NCI-H510A (cell line): ENCODE measurements at places on chromosomes 5 and 9.
A peak's percentile ranks its signal among the peaks of the same experiment; 100 is the strongest.

DNA sequence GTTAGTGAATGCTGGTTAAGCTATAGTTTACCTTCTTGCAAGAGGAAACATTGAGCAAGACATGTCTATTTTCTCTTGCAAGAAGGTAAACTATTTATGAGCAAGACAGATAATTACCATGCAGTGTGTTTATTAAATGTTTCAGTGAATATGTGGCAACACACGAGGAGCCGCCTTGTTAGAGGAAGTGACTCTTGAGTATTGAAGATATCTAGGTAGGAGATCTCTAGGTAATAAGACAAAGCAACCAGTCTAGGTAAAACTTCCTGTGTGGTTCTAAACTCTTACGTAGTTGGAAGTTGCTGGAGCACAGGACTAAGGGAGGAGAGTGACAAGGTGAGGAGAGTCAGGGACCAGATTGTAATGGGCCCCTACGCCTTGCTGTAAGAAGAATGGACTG, 16.8 kb downstream of the SKP2 start:
- no peak for DNase-seq

DNA sequence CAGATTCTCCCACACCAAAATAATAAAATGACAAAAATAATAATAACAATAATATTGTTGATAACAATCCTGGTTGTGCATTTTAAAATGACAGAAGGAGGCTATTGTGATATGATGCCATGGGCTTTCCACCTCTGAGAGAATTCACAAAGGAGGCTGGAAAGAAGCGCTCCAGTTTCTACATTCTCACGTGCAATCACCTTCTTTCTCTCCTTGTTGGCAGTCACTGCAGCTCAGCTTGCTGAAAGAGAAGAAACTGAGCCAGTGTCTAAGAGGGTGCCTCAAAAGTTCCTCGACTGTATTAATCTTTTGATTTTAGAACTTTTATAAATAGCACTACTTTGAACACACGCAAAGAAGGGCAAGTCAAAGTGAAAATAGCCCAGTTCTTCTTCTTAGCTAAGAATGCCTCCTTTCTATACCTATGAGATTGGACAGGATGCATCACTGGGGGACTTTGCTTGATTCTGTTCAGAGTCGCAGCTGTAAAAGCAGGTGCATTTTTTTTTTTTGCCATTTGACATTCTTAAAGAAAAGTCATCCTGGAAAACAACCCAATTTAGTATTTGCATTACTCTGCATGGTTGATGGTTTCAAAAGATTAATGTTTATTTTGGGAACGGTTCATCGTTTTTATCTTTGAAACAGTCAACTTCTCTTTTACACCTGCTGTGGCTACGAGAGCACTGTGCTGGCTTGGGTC, 12.4 kb upstream of the SUB1 start:
- DNase-seq, result no peak

GRCh38 chr5:54249210-54250028, 61.0 kb downstream of the ARL15 start:
- DNase-seq, result no peak

- no peak for DNase-seq
Measured at GRCh38 chr5:142009886-142010285, 2.9 kb downstream of the GNPDA1 start.

DNA sequence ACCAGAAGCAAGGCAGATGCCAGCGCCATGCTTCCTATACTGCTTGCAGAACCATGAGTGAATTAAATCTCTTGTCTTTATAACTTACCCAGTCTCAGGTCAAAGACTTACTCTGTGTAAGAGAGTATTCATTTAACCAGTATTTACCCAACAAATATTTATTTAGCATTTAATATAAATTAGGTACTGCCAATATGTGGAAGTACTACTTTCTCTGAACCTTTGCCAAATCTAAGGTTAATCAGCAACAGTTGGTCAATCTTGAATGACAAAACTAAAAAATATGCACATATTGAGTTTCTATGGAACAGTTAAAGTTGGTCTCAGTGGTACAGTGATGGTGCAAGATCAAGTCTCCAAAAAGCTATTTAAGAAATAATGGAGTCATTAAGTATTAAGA, 155.9 kb upstream of the CCNG1 start:
- DNase-seq, result no peak

DNA sequence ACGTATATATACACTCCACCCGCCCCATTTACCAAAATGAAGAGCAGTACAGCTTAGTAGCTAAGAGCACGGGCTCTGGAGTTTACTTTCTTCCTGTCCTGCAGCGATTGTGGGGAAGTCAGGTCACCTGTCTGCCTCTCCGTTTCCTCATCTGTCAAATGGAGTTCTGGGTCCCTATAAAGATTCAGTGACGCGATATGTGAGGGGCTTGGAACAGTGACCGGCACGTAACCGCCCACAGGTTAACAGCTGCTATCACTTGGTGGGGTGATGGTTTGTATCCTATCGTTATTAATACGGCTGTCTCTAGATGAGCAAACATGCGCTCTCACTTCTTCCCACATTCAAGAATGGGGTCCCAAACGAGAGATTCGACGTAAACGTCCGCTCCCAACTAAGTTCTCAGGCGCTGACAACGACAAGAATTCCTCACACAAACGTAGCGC, 426 bp downstream of the FAM114A2 start:
- no peak for DNase-seq

DNA sequence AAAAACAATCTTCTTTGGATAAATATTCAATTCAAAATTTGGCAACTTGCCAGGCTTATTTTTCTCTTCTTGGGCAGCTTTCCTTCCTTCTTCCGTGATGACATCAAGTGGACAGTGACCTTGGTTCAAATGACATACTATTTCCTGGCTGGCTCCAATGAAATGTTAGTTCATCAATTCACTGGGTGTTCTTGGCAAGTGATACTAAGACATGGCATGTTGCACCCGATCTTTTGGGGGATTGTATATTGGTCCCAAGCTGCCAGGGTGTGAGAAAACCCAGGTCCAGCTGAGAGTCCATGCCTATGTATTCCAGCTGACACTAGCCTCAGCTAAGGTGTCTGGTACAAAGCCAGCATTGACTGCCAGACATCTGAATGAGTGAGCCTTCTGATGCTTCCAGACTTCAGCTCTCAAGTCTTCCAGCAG, 252.9 kb downstream of the MAT2B start:
- DNase-seq, result no peak

- DNase-seq, result no peak
Measured at GRCh38 chr9:72982146-72982799, 29.4 kb upstream of the ALDH1A1 start.

- no peak for DNase-seq
Measured at GRCh38 chr9:136373300-136374182, at the start of gene CARD9. CARD9 (minus strand) TSS chr9:136373669; CDS start chr9:136372078, 1,591 bp downstream.

GRCh38 chr9:99140685-99141314, 35.9 kb downstream of the TGFBR1 start:
- no peak for DNase-seq

GRCh38 chr5:179766726-179767455, 26.9 kb upstream of the LTC4S start:
- no peak for DNase-seq

DNA sequence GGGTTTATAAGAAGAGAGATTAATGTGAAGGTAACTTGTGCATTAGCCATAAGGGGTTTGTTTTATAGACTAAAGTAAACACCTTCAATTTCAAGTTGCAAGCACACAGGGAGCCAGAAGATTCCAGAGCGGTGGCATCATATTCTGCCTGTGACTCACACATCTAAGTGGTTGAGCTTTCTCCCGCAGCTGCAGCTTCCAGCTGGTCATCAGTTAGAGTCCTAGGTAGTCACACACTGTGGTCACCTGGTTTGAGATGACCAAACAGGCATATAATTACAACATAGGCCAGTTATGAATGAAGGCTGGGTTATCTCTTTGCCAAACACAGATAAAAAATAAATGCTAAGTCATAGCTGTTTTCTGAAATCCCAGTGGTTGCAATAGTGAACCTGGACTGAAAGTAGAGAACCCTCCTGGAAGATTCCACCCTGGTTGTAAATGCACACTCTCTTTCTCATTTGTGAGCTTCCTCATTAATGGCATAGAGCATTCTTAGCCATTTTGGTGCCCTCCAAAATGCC, 171.3 kb downstream of the GDNF start:
- DNase-seq, result peak; percentile 86

DNA sequence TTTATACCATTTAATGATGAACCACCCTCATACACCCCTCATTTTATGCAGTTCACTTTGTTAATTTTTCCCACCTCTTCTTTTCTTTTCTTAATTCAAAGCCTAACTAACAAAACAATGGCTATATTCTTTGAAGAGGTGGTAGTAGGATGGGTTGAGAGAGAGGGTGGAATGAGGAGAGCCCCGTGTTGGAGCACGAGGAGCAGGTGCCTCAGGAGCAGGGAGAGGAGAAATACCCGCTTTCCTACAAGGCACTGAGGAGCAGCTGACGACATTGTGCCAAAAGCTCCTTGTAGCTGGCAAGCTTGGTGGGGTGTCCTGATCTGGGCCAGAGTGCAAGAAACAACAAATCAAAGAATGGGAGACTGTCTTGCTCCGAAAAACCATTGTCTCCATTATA, 129.6 kb downstream of the HTR4 start:
- DNase-seq, result no peak

DNA sequence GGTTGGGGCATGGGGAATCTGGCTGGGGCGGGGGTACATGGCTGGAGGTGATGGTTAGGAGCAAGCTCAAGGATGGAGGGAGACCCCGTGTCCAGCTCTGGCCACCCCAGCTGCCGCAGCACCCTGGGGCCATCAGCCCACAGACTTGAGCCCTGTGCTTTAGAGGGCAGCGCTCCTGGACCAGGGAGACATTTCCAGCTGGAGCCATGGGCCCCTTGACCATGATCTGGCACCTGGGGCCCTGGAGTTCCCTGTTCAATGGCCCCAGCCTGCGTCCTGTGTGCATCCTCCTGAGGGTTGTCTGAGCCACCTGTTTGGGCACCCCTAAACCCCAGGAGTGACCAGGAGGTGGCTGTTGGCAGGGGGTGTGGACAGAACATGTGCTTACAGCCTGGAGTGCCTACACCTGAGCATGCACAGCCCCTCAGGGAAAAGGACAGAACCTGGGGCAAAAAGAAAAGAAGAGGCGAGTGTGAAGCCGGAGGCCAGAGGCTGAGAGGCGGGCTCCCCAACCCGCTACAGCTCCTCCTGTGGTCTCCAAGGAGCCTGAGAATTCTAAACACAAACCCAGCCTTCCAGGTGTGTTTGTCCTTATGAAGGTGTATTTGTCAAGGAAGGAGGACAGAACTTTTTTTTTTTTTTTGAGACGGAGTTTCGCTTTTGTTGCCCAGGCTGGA, 126.7 kb downstream of the C9orf50 start:
- DNase-seq, result no peak

DNA sequence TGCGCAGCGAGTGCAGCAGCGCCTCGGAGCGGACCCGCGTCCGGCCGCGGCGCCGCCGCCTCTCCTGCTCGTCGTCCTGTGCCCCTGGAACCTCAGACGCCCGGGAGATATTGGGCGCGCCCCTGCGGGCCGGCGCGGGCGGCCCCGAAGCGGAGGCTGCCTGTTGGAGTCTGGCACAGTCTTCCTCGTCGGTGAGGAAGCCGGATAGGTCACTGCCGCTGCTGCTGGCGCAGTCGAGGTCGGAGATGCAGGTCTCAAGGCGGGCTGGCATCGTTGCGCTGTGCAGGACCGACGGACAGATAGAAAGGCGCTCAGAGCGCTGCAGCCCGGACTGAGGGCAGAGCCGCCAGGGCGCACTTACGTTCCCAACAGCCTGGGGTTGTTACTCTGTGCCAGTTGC, 344 bp downstream of the NEUROG1 start:
- DNase-seq, result no peak

GRCh38 chr5:126692971-126693370, 84.0 kb upstream of the LMNB1 start:
- no peak for DNase-seq

DNA sequence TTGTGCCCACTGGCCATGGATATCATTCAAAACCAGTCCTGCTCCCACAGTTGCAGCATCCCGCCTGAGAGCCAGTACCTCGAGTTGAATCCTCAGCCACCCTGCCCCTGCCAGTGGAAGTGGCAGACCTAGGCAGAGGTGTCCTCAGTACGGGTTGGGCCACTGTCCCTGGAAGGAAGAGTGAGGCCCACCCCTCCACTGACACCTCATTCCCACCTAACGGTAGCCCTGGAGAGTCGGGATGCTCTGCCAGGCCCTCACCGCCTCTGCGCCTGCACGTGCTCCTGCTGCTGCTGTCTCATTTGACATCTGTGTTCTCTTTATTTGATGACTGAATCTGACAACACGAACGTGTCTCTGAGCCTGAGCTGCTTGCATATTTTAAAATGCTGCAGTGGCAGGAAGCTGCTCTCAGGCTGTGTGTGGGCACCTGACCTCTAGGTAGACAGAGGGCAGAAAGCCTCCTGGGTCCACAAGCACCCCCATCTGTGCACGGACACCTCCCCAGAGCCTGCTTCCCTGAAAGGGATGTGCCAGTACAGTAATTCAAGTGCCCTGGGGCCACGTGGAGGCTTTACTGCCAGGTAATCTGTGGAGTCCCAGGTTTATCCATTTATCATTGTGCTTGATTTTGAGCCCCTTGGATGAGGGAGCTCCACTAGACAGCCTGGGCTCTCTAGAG, 194.7 kb downstream of the CACNA1B start:
- no peak for DNase-seq

- DNase-seq, result no peak
Measured at GRCh38 chr5:17748201-17748600, 113.9 kb downstream of the TAF11L14 start.
